ENCODE measurements at places on chromosomes 6 and 20. TPM values are rescaled to one million over a fixed set of nuclear protein-coding genes. Genes with fewer than 3 reads are reported as not detected.

Gene NKX2-4
- not detected for total RNA-seq

Gene ENPP5
- total RNA-seq, result 8.4 TPM

Gene HSPA1B
- 122 TPM for total RNA-seq

Gene CTCFL
- total RNA-seq, result 0.11 TPM

Gene RIMS4
- 2.2 TPM for total RNA-seq
